ENCODE measurements at places on chromosomes 7 and 10.

GRCh38 chr7:139699640-139700504, 77.9 kb downstream of the HIPK2 start:
- no peak for DNase-seq

GRCh38 chr7:18623389-18623788, 127.8 kb downstream of the HDAC9 start:
- no peak for DNase-seq

GRCh38 chr10:126156012-126156411, 232.3 kb downstream of the ADAM12 start:
- no peak for DNase-seq

DNA sequence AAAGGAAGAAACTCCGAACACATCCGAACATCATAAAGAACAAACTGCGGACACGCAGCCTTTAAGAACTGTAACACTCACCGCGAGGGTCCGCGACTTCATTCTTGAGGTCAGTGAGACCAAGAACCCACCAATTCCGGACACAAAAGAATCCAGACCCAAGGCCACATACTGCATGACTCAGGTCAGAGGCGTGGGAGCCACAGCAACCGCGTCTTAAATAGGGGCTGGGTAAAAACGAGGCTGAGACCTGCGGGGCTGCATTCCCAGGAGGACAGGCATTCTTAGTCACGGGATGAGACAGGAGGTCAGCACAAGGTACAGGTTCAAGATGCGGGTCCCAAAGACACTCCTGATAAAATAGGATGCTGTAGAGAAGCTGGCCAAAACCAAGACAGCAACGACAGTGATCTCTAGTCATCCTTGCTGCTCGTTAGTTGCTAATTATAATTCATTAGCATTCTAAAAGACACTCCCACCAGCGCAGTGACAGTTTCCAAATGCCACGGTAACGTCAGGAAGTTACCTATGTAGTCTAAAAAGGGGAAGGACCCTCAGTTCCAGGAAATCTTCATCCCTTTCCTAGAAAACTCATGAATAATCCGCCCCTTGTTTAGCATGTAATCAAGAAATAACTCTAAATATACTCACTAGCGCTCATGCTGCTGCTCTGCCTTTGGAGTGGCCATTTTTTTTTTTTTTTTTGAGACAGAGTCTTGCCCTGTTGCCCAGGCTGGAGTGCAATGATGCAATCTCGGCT, 19.3 kb downstream of the AP5Z1 start:
- no peak for DNase-seq

GRCh38 chr7:155187061-155187785, 110.5 kb upstream of the INSIG1 start:
- no peak for DNase-seq

DNA sequence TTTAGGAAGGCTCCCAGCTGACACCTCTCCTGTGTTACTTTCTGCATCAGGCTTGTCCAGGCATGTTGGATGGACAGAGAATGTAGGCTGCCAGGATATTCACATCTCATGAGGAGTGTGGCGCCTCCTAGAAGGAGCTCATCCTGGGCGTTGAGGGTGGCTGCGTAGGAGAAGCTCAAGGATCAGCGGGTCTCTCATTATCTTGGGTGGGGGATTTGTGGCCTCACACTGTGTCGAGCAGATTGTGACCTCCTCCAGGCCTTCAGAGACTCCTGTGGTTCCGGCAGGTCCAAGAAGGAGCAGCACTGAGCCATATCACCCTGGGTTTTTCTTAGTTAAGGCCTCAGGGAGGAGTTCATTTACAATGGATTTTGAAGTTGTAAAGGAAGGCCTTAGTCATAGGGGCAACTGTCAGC, 8.7 kb upstream of the COBL start:
- DNase-seq, result no peak

DNA sequence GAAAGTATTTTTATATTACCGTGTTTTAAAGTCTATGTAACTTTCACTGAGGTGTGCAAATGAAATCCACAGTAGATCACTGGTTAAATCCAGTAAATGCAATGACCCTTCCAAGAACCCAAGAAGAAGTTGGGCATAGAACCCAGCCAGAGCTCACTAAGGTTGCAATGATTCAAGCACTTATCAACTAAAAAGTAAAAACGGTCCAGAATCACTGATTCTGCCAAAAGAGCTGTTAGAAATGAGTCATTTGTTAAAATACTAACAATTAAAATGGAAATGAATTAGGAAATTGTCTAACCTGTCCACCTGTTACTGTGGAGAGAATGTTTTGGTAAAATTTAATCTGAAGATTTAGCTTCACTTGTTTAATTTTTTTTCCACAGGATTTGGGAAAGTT, 74.4 kb downstream of the ANK3 start:
- no peak for DNase-seq

DNA sequence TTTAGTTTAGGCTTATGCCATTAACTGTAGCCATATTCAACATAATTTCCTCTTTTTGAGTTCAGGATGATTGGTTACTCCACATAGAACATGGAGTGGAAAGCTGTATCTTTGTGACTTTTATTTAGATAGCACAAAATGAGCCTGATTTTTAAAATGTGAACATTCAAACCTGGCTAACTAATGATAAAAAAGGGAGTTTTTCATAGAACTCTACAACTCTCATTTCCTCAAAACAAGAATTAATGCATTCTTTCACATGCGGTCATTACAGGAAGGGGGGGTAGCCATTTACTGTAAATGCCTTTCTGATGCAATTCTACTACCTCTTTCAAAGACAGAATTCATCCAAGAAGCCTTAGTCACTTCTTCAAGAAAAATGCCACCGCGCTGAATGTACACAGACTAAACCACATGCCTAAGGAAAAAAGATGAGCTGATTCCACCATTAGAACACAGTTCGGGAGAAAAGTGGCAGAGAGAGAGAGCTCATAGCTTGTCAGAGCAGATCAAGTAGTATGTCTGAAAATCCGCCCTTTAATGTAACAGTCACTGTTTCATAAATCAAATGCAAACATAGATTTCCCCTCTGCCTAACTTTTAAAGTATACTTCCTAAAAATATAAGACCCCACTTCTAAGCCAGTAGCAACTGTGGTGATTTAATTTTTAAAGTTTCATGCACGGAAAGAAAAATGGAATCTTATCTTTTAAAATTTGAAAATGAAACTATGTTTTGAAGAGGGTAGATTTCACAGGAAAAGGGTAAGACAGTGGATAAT, 226.4 kb upstream of the KLF14 start:
- DNase-seq, result no peak

GRCh38 chr10:94424714-94425337, 22.5 kb downstream of the TBC1D12 start:
- DNase-seq, result no peak

DNA sequence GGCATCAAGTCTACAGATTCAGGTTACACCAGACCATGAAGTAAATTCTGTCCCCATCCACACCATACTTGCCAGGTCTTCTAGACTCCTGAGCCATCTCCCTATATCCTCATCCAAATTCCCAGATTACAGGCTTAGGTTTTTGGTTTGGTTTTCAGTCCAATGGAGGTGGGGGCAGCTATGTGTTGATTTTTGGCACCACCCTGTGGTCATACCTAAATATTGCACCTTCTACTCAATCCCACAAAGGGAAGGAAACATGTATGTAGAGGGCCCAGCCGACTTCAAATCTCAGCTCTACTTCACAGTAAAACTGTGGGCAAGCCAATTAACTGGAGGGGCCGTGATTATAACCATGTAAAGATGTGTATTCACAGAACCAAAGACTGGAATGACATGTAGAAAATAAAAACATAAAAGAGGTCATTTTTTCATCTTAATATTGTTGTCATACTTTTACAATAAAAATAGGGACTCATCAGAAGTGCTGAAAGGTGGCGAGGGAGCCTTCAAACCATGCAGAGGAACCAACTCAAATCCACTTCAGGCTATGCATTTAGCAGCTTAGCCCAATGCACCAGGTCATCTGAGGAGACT, 19.8 kb downstream of the ERCC6 start:
- DNase-seq, result no peak

- no peak for DNase-seq
Observed at GRCh38 chr10:89659143-89660131, 14.4 kb upstream of the PANK1 start.

All from activated CD8-positive, alpha-beta memory T cell treated with anti-CD3 and anti-CD28 coated beads, Interleukin-2, amount 50 U/mL, for 48 hours (primary cell).